ENCODE measurements at places on chromosomes 5 and 9.

DNA sequence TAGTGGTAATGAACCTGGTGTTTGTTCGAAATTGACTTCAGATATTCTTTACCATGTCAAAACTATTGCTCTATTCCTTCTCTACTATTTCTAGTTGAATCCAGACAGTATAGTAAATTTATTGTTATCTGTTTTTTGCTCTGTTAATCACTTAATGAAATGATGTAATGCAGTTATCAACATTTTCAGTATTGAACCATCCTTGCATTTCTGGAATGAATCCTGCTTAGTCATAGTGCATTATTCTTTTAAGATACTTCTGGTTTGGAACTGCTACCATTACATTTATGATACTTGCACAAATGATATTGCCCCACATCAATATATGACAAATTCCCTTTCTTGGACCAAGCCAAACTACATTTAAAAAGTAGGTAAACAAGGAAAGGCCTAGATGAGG, 554.0 kb upstream of the KLF4 start:
- no peak for DNase-seq

DNA sequence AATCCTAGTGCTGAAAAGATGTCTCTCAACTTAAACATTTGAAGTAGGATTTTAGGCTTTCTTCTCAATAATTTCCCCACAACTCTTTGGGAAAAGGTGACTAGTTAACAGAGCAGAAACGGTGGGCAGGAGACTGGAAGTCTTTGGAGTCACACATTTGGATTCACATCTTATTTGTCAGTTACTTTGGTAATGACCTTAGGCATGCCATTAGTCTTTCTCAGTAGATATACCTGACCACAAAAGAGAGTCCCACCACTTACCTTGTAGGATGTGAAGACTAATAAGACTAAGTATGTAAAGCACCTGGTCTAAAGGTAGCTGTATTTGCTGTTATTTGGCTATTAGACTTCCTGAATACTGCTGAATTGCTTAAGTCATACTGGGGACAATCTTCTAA, 35.4 kb downstream of the DAP start:
- DNase-seq, result no peak

GRCh38 chr5:40308867-40309266, 370.8 kb upstream of the PTGER4 start:
- DNase-seq, result no peak

- no peak for DNase-seq
Measured at GRCh38 chr5:71697967-71698366, 21.1 kb upstream of the CARTPT start.

- DNase-seq, result no peak
Measured at GRCh38 chr9:112338561-112338960, 5.1 kb upstream of the PTBP3 start.

- no peak for DNase-seq
Measured at GRCh38 chr5:2913281-2913680, 161.8 kb upstream of the IRX2 start.

DNA sequence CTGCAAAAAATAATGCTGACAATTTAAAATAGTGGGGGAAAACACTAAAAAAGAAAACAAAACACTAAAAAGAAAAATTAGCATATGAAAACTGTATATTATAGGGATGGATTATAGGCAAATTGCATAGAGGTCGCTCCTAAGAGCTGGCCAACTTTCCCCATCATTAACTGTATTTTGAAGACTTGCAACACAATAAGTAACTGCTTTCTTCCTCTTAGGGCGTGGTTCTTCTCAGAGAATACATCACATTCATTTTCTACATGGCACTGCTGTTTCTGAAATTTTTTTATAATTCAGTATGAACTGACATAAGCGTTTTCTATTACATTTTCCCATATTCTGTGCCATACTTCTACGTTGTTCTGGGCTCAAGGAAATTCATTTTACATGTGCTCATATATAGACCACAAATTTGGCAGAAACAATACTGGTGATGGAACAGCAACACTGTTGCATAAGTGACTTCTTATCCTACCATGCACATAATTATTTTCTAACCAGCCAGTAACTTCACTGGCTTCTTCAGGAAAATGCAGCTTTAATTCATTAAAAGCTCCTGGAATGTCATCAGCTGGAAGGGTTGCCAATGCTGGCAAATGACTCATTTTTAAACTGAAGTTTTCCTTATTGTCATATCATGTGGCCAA, 171.2 kb upstream of the DMAC1 start:
- no peak for DNase-seq

GRCh38 chr9:20294046-20294750, 328.1 kb downstream of the MLLT3 start:
- no peak for DNase-seq

- no peak for DNase-seq
Measured at GRCh38 chr5:138354387-138354786, 1.9 kb downstream of the KDM3B start.

- no peak for DNase-seq
Measured at GRCh38 chr5:9209846-9210492, 335.9 kb downstream of the SEMA5A start.

DNA sequence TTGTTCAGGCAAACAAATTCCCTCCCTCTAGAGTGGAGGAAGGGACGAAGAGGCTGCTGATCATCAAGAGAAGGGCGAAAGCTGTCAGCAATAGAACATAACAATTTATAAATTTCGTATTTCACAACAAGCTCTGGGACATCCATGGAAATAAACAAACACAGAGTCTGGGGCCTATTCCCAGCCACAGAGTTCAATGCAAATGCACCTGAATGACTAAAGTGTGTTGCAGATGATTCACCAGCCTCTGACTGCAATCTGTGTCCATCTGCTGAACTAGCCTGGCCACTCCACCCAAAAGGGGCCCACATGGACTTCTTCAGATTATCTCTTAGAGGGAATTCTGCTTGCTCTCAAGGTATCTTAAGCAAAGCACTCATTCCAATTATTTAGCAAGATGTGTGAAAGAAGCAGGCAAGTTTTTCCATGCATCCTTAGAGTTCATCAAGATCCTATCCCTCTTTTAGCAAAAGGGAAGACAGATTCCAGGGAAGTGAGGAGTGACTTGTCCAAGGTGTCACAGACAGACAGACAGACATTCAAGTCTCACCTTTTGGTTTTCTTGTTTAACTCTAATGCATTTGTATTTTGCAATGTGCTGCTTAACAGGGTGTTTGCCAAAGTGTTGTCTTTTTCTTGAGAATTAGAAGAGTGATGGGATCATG, 307.8 kb upstream of the PAPPA start:
- DNase-seq, result no peak

GRCh38 chr5:4995014-4995413, 145.1 kb upstream of the ADAMTS16 start:
- DNase-seq, result no peak

- no peak for DNase-seq
Measured at GRCh38 chr5:65816729-65817128, 94.7 kb downstream of the NLN start.

DNA sequence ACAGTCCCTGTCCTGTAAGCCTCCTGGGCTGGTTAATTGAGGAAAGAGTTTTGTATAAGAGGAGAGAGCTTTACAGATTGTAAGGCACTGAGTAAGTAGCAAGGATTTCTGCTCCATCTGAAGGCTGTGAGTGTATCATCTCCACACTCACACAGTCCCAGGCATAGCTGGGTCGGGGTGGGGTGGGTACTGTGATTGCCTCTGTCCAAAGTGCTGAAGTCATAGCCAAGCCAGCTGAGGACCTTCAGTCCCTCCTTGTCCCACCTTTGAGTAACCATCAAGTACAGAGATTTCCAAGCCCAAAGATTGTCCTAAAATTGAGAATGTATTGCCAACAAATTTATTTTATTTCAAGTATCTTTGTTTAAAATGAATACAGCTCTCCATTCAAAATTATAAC, 5.5 kb upstream of the DNAJB5 start:
- DNase-seq, result no peak

DNA sequence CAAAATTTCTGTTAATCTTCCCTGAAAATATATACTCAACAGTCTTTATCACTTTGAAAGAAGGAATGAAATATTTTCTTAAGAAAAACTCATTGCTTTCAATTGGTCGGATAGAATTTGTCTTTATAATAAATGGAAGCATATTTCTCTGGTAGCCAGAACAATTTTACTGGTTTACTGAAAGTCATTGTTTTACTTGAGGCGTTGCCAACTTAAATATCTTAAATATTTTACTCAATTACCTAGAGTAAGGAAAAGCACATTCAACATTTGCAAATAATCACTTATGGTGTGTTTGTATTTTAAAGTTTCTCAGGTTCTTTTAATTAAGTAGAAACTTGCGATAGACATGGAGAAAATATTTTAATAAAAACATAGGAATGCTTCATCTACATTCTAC, 1181.7 kb downstream of the EFNA5 start:
- DNase-seq, result no peak

DNA sequence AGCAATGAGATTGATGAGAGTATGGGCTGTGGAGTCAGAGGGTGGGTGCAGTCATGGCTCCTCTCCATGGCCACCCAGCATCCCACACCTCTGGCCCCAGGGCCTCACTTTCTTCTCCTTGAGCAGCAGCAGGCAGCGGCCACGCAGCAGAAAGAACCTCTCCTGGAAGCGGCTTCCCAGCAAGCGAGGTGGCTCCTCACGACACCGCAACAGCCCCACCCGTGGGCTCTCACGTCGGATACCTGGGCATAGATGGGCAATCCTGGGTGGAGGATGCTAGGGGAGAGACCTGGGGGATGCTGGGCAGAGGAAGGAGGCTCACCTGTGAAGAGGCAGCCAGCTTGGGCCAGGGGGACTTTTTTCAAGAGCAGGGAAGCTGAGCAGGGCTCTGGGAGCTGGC, 5.2 kb upstream of the FCHSD1 start:
- no peak for DNase-seq

DNA sequence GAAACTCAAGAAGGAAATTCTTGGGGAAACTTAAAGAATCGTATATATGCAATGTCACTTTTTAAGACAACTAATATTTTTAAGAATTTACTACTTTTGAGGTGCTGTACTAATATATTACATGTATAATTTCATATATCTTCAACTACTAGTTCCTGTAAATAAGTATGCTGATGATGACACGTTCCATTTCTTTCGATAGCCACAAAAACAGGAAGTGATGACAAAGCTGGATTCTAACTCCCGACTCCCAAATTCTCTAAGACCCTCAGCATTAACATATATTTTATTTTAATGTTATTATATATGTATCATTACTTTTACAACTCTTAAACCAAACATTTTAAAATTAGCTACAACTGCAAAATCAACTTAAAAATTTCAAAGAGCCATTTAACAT, 74.8 kb downstream of the STK32A start:
- no peak for DNase-seq

DNA sequence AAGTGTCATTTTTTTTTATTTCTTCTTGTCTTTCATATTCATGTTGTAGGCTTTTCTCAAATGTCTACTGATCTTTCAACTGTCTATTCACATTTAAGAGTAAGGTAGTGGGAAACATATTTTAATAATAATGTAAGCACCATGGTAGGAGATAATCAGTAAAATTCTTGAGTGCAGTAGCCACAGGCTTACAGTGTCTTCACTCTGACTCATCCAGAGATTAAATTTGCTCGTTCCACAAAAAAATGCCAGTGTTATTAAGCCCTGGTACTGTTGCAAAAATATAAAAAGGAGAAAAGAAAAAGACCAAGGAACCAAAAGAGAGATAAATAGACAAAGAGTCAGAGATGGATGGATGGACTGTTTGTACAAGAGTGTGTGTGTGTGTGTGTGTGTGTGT, 43.0 kb downstream of the PARP8 start:
- DNase-seq, result no peak

DNA sequence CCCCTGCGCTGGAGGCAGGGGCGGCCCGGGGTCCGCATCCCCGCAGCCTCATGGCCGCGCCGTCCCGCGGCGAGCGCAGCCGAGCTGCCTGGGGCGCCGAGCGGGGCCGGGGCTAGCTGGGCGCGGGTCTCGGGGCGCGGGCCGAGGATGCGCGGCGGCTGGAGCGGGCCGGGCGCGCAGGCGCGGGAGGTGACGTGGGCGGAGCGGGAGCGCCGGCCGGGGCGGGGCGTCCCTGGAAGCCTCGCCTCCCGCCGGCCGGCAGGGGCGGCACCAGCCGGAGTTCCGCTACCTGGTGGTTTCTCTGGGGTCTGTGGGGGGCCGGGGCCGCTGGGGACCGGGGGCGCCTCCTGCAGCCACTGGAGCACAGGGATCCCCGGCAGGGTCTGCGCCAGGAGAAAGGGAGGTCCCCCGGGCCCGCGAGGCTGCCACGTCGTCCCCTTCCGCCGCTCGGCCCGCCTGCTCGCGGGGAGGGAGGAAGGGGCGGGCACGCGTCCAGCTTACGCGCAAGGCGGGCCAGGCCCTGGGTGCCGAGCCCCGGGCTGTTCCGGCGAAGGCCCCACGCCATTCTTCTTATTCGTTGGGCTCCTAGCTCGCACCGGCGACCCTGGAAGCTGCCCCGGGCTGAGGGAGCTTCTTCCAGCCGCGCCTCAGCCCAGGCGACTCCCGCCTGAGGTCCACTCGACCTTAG, at the start of gene LPCAT1:
TSS of gene LPCAT1 (minus strand) at position 168 of the 688 bp plus-strand sequence. CDS start at position 52, 116 bp downstream.
- DNase-seq, result peak; percentile 84

DNA sequence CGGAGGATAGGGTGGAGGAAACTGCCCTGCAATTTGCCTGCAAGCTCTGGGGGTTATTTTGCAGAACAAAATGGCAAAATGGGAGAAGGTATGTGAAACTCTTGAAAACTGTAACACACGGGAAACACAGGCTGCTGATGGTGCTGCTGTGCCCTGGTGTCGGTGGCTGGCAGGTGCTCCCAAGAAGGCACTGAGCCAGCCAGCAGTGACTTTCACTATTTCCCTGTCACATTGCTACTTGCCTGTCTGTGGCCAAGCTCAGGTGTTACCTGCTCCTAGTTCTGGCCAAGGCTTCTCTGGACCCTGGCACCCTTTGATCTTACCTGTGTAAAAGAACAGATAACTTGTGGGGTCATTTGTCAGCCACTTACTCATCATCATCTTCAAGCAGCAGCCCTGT, 102.2 kb downstream of the CMYA5 start:
- no peak for DNase-seq

DNA sequence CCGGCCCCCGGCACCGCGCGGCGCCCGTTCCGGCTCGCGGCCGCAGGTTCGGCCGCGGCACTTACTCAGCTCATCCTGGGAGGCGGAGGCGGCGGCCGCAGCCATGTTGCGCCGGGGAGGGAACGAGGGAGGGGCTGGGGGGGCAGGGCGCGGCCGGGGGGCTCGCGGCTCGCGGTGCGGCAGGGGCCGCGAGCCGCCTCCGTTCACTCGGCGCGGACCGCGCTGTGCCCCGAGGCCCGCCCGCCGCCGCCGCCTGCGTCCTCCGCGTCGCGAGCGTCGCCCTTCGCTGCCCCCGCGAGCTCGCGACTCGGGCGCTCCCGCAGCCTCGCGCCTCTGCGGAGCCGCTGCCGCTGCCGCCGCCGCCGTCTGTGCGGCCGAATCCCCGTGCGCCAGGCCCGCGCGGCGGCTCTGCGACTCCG, 735 bp downstream of the ECPAS start:
- no peak for DNase-seq

- no peak for DNase-seq
Measured at GRCh38 chr5:65127161-65127901, 354.4 kb downstream of the ADAMTS6 start.

DNA sequence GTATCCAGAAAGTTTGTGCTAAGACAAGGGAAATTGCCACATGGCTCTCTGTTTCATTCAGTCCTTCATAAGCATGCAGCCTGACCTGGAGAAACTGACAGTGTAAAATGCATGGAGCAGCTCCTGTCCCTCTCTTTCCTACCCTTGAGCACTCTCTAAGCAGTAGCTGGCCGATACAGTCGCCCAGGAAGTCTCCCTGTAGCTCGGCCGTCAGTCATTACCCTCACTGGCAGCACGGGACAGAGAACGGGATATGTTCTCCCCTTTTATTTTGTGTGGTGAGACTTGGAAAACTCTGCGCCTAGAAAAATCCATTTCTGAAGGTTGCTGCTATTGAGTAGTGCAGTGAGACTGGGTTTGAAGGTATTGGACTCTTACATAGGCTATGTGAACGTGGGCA, 56.8 kb upstream of the KCNMB1 start:
- DNase-seq, result no peak

GRCh38 chr5:163578652-163579051, 73.2 kb downstream of the MAT2B start:
- DNase-seq, result no peak

Measured in naive B cell (primary cell).